ENCODE measurements at places on chromosomes 5 and 9. TPM values are rescaled to one million over a fixed set of nuclear protein-coding genes. Genes with fewer than 3 reads are reported as not detected.

FOXD4L4 gene
- not detected for polyA plus RNA-seq

SPATA31D4 gene
- not detected for polyA plus RNA-seq

DAB2 gene
- polyA plus RNA-seq = 0.63 TPM

PCDHB3 gene
- 4.9 TPM for polyA plus RNA-seq

B4GALT7 gene
- 66.1 TPM for polyA plus RNA-seq

AQP3 gene
- polyA plus RNA-seq = not detected
